ENCODE measurements at places on chromosomes 6 and 20.

GRCh38 chr6:50380406-50381098, 330.8 kb upstream of the DEFB112 start:
- no peak for DNase-seq

DNA sequence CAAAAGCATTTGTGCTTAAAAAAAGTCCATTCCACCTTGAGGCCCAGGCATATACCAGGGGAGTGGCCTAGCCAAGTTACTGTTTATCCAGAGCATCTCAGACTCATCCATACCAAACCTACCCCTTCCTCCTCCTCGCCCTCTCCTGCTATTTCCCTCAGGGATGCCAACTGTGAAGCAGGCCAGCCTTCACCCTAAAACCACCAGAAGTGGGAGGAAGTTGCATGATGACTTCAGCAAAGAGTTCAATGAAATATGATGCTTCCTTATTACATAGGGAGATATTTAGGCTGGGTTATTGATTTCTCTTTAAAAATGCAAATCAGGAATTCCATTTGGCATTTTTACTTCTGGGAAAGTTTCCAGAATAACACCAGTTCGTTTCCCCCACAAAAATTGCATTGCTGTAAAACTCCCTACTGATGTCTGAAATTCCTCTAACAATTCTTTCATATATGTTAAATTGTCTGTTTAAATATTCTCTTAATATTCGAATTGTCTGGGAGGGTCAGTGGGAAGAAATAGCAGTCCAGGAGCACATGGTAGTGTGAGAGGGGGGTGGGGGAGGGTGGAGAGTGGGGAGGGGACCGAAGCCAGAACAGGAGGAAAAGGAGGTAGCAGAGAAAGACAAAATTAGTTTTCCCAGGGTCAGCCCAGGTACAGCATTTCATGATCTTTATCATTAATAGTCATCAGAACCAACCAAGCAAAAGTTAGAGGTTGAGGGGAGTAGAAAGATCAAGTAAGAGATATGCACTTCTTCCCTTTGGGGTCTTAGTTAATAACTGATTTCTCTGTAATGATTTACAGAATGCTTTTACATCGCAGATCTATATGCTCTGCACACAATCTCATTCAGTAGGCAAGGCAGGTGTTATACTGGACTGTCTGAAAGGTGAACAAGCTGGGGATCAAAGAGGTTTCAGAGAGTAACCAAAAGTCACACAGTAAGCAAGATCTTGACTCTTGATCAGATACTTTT, 1.7 kb upstream of the TCP11 start:
- DNase-seq = no peak

- DNase-seq = no peak
Observed at GRCh38 chr20:37337208-37337991, 8.5 kb upstream of the SRC start.

DNA sequence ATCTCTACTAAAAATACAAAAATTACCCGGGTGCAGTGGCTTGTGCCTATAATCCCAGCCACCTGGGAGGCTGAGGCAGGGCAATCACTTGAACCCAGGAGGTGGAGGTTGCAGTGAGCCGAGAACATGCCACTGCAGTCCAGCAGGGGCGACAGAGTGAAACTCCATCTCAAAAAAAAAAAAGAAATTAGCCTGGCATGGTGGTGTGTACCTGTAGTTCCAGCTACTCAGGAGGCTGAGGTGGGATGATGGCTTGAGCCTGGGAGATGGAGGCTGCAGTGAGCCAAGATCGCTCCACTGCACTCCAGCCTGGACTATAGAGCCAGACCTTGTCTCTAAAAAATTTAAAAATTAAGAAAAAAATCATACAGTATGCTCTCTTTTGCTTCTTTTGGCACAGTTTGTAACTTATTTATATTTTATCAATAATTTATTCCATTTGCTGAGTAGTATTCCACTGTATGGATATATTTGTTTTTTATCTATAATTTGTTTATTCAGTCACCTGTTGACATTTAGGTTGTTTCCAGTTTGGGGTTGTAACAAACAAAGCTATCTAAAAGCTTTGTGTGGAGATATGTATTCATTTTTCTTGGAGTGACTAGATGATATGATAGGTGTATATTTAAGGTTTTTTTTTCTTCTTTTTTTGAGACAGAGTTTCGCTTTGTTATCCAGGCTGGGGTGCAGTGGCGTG, 8.0 kb upstream of the MYBL2 start:
- no peak for DNase-seq

DNA sequence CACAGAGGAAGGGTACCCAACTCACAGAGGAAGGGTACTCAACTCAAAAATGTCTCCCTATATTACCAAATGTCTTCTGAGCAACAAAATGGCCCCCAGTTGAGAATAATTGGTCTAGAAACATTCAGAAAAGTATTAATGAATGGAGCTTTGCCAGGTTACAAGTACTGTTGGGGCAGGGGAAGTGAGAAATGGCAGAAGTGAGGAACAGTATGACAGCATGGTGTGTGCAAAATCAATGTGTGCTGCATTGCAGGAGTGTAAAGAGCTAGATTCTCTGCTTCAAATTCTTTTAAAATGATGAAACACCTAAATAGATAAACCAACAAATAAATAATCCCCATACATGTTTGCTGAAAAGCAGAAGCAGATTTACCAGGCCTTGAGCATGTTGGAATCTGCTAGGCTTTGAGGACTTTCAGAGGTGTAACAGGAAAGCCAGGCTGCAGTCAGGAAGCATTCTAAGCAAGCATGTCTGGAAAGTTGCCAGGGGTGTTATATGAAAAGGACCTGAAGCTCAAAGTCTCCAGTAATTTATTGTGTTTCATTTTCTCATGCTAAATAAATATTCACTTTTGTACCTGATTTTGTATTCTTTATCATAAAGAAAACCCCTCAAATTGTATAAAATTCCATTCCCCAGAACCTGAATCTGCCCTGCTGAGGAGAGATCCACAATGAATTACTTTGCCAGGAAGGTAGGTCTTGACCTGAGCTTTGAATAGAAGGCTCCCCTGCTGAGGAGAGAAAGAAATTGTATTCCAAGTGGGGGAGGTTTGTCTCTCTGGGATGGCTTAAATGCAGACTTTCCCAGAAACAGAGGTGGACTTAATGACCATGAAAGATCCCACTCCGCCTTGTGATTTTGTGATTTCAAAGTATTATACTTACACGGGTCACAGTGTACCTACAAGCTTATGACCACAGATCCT, 265.0 kb upstream of the MARCKS start:
- DNase-seq = no peak

- no peak for DNase-seq
Observed at GRCh38 chr20:54267483-54268003, 59.7 kb downstream of the PFDN4 start.

GRCh38 chr20:59526242-59527225, 77.8 kb upstream of the PHACTR3 start:
- no peak for DNase-seq

- DNase-seq = no peak
Observed at GRCh38 chr6:101716810-101717209, 323.3 kb downstream of the GRIK2 start.

GRCh38 chr6:20483887-20484497, 50.3 kb upstream of the CDKAL1 start:
- no peak for DNase-seq

DNA sequence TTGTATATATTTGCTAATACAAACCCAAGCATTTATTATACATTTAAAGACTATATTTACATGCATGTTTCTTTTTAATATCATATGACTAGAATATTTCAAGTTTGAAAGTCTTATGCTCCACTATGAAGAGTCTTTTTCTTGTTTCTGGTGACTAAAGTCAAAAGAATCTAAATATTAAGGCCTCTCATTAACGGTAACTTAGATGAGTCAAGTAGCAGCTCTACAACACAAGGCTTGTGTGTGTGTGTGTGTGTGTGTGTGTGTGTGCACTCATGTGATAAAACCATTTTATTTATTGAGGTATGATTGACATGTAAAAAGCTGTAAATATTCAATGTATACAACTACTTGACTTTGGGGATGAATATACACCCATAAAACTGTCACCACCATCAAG, 275.6 kb downstream of the TFAP2B start:
- DNase-seq = no peak

GRCh38 chr6:13281686-13282085, 46.7 kb downstream of the TBC1D7 start:
- no peak for DNase-seq

DNA sequence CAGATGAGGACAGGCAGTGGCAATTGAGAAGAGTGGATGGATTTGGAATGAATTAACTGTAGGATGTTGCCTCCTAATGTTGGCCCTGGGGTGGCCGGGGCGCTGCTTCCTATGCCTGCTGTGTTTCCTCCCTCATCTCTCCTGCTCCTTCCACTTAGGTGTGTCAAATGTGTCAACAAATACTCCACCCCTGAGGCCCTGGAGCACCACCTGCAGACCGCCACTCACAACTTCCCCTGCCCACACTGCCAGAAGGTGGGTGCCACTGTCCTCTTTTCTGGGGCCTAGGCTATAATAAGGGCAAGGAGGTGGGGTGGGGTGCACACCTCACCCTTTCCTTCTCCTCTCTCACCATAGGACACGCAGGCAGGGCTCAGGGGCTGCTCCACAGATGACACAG, 30.0 kb upstream of the CHMP4B start:
- no peak for DNase-seq

- DNase-seq = no peak
Observed at GRCh38 chr6:73064266-73064665, 161.0 kb downstream of the KHDC1L start.

GRCh38 chr6:157667211-157668008, 155.6 kb upstream of the SNX9 start:
- DNase-seq = peak; percentile 23

DNA sequence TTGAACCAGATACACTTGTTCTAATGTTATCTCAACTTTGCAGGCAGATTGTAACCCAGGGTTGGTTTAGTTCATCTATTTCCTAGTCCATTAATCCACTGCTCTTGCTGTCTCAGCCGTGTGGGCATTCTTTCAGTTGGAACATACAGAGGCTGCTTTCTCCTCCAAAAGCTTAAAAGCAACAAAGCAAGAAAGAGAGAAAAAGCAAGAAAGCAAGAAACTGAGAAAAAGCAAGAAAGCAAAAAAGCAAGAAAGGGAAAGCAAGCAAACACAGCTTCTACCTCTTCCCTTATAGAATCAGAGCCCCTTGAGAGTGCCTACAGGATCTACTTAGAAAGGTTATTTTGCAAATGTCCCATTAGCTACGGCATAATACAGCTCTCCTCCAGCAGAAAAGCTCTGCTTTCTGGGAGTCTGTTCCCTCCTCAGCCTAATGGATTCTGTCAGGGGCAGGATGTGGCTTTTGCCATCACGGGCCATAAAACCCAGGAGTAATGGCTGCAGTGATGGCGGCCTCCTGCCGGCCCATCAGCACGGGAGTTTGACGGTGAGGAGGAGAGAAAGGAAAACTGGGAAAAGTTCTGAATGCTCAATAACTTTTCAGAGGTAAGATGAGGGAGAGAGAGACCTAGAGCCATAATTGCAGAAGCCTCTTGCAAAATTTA, 156.8 kb upstream of the JARID2 start:
- DNase-seq = no peak

DNA sequence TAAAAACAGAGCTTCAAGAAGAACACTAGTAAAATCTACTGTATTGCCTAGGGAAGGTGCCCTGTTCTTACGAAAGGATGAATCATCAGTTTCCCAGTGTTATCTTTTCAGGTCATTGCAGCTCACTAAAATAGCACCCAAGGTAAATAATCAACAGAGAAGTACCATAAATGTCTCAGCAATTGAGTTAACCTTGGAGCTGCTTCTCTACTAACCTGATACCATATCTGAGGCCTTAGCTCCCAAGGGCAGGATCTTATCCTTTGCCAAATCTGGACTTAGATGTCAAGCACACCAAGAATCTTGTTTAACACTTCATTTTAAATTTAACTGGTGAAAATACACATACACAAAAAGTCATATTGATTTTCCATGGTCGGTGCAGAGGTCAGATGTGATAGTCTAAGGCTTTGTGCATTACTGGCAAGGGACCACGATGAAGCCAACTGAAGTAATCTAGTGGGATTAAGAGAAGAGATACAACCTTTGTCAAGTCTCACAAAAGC, 81.5 kb downstream of the EDN1 start:
- DNase-seq = no peak

DNA sequence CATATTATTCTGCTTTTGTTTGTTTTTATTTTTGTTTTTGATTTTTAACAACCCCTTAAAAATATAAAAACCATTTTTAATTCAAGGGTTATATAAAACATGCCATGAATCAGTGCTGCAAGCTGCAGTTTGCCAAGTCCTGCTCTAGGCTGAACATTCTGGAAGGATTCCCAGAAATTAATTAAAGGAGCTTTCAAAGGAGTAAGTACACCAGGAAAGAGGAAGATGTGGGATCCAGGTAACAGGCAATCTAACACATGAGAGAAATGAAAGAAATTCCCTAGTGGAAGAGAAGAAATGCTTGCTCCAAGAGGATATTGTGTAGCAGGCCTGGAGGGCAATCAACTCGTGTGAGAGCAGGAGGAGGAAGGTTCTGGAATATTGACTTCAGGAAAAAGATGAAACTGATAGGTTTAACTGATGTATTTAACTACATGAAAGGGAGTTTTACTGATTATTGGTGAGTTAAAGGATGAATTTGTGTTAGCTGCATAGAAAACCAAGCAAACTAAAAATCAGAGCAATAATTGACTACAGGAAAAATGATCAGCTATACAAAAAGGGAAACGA, 146.0 kb upstream of the PHACTR1 start:
- no peak for DNase-seq

- no peak for DNase-seq
Observed at GRCh38 chr6:169811072-169811471, 59.6 kb downstream of the ERMARD start.

GRCh38 chr20:34558320-34559218, at the start of gene MAP1LC3A:
Gene MAP1LC3A, plus strand, starts transcription at chr20:34558718. Its CDS starts 151 bp downstream, at chr20:34558869.
- DNase-seq = peak; percentile 85

GRCh38 chr6:77038807-77039206, 424.5 kb downstream of the HTR1B start:
- DNase-seq = no peak

DNA sequence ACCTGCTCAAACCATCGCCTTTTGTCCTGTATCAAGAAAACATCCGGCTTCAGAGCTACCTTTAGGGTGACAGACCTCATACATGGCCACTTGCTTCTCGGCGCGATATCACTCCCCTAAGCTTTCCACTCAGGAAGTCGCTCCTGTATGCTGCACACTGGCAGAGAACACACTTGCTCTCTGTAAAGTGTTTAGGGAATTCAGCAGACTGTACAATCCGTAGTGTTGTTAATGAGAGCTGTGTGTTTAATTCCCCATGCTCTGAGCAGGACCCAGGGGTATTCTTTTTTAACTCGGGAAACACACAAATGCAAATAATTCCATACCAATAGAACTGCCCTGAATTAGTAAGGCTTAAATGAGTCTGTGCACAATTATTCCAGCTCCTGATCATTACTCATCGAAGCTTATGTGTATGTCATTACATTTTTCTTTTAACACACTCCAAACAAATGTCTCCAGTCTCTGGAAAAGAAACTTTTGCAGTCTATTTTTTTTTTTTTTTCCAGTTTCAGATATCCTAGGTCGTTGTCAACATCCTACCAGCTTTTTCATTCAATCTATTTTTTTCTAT, 338.7 kb upstream of the ARID1B start:
- DNase-seq = no peak

DNA sequence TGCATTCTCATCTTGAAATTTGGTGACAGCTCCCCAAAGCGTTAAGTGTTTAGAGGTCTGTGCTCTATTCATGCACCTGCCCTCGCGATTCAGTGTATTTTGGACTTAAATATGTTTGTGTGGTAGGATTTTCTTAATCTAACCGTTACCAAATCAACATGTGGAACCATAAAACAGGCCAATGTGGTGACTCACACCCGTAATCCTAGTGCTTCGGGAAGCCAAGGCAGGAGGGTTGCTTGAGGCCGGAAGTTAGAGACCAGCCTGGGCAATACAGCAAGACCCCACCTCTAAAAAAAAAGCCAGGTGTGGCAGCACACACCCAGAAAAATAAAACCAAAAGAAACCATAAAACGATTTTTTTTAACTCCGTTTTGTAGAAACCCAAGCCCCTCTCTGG, 31.5 kb downstream of the PYGB start:
- DNase-seq = no peak

Measured in stimulated activated CD4-positive, alpha-beta T cell treated with anti-CD3 and anti-CD28 coated beads, Interleukin-12 subunit alpha, Interleukin-12 subunit beta, amount 100 ng/mL, for 24 hours (primary cell).